ENCODE measurements at places on chromosomes 7 and 10.

DNA sequence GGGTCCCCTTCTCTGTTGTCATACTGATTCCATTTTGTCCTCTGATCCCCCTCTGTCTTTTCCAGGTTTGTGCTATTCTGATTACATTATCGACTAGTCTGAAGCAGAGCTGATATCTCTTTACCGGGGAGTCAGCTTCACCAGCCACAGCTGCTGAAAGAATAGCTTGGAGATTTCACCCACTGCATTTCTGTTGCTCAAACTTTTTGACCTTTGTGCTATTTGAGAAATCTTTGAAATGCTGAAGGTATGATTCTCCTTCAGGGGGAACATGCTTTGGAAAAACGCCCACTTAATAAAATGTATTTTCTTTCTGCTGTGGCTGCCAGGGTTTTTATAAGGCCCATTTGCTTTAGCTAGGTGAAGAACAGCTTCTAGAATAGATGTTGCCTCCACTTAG, 197.8 kb upstream of the TCF7L2 start:
- no peak for DNase-seq

DNA sequence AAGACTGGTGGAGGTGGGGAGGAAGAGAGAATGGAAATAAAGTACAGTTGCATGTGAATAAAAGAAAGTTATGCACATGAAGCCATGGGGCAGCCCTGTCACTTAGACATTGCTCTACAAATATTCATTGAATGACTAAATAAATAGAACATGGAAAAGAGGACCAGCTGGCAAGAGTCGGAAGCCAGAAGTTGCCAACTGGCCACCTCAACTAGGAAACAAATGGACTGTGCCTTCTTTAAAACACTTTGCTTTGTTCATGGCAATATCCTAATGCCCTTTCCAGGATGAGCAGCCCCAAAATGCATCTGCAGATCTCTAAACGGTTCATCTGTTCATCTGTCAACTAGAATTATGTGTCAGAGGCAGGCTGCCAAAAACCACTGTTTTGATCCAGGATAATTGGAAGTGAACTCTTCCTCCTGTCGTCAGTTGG, 157.3 kb downstream of the NOC3L start:
- DNase-seq: no peak

- DNase-seq: no peak
Measured at GRCh38 chr10:42691361-42692120, 53.2 kb upstream of the ZNF33B start.

DNA sequence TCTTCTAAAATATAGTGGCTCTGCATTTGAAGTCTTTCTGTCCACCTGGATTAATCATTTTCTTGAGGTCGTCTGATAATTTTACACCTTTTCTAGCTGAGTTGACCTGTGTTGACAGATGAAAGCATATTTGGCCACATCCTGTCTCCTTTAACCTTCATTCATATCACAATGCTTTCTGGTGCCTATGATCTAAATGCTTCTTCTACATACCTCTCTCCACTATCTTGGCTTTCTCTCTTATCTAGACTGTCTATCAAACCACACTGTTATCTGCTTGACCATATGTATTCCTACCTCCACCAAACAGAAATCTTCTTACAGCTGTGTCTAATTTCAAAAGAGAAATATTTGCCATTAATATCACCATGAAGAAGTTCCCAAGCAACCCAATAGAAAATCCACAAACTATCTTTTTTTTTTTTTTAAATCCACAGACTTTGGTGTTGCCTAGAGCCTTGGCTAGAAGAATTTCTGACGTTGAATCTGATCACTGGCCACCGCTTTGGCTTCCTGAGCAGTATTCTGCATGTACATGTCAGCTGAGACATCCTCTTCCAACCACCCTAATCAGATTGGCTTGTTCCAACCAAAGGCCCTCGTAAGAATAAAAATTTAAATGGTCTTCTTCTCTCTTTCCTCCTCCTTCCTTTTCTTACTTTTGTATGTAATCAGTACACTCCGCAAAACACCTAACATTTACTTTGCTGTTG, 66.3 kb upstream of the SP4 start:
- DNase-seq: no peak

DNA sequence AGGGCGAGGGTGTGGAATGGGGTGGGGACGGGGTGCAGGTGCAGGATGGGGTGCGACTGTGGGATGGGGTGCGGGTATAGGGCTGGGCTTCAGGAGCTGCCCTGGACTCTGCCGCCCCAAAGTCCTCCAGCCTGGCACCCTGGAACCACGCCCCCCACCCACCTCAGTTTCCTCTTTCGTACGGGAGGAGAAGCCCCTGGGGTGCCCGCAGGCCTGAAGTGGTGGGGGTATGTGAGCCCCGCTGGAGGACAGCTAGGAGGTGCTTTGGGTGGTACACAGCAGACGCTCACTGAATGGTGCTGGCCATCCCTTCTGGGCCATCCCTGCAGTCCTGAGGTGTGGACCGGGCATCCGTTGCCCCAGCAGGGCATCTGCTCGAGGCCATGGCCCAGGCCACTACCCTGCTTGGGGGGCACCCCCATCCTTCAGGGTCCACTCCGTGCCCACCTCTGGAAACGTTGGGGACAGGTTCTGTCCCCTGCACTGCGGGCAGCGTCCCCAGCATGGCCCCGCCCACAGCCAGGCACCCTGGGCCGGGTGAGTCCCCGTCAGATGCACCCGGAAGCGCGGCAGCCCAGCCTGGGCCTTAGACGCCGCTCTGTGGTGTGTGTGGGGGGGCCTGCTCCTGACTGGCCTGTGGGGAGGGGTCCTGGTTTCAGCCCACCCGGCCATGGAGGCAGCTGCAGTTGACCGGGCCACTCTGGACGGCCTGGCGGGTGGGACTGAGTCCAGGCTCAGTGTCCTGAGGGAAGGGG, 41.6 kb downstream of the UNCX start:
- no peak for DNase-seq

DNA sequence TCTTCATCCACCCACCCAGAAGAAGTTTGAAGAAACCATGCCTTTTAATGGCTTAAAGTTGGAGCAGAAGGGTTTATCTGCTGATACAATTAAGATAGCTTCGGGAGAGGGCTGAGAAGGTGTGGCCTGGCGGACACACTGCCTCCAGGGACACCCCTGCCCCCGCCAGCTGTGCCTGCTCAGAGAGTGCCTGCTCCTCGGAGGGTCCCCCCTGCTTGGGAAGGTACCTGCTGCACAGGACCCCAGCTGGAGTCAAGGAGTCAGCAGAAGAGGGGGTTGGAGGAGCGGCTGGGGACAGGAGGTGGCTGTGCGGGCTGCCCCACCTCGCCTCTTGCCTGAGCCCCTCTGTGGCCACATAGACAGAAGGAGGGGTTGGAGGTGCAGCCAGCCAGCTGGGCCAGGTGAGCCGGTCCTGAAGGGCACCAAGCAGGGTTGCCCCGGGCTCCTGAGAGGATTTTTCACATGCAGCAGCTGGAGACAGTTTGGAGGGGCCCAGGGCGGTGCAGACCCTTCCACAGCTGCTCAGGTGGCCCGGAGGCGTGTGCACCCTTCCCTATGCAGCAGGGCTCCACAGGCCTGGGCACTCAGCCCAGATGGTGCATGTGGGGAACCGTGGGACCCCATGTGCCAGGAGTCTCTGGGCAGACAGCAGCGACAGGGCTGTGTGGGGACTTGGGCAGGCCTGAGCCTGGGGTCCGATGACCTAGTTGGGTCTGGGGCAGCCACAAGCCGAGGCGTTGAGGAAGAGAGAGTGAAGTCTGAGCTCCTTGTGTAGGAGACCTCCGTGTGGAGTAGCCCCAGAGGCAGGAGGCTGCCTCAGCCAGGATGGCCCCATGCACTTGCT, 118.9 kb downstream of the INPP5A start:
- no peak for DNase-seq

DNA sequence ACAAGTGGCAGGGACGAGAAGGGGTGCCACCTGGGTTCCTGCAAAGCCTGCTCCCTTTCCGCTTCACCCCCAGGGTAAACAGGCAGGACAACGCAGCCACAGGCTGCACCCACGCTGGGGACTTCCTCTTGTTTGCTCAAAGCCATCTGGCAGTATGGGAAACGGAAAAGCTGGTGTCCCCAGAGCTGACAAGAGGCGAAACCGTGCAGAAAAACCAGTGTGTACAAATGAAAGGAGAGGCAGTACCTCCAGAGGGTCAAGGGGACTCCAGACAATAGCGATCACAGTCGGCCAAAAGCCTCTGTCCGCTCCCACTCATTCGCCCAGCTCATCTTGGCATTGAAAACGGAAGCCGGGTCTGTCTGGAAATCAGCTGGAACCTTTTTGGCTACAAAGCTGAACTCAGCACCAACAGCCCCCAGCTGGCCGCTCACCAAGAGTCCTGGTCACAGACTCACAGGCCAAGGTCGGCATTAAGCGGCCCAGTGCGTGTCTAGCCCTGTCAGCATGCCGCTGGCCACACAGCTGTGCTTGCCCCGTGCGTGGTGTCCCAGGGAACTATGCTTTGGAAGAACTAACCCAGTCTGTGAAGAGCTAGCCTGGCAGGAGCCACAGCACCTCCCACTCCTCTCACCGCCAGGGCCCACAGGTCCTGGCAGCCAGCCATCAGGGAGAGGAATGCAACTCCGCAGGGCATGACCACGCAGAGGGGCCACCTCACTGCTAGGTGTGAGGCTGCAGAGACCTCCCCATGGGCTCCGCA, 10.4 kb downstream of the TNS3 start:
- peak; percentile 53 for DNase-seq

GRCh38 chr10:80191589-80192270, 13.6 kb downstream of the ANXA11 start:
- no peak for DNase-seq

GRCh38 chr7:28708033-28708951, 249.8 kb downstream of the TRIL start:
- no peak for DNase-seq

DNA sequence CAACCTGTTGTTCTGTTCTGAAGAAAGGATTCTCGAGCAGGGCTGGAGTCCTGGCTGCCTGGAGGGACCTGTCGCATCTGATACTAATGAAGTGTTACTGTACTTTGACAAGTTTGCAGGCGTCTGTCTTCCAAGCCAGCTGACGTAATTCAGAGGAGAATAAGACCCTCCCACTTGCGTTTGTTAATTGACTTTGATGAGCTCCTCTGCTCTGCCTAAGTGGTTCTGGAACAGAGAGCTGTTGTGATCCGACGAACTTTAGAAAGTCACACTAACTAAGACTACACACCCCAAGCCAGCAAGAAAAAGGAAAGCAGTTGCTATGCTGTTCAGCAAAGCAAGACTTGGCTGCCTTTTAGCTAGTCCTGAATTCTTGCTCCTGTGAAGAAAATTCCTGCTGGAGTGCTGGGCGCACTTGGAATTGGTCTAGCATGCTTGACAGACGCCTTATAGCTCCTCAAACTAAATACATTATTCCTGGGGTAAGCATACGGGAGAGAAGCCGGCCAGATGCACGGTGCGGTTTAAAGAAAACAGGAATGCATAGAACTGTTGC, 200.3 kb downstream of the CACNB2 start:
- DNase-seq: no peak

- DNase-seq: no peak
Measured at GRCh38 chr10:119496273-119496672, 46.2 kb downstream of the RGS10 start.

GRCh38 chr7:136870866-136871487, 2.5 kb downstream of the CHRM2 start:
- no peak for DNase-seq

DNA sequence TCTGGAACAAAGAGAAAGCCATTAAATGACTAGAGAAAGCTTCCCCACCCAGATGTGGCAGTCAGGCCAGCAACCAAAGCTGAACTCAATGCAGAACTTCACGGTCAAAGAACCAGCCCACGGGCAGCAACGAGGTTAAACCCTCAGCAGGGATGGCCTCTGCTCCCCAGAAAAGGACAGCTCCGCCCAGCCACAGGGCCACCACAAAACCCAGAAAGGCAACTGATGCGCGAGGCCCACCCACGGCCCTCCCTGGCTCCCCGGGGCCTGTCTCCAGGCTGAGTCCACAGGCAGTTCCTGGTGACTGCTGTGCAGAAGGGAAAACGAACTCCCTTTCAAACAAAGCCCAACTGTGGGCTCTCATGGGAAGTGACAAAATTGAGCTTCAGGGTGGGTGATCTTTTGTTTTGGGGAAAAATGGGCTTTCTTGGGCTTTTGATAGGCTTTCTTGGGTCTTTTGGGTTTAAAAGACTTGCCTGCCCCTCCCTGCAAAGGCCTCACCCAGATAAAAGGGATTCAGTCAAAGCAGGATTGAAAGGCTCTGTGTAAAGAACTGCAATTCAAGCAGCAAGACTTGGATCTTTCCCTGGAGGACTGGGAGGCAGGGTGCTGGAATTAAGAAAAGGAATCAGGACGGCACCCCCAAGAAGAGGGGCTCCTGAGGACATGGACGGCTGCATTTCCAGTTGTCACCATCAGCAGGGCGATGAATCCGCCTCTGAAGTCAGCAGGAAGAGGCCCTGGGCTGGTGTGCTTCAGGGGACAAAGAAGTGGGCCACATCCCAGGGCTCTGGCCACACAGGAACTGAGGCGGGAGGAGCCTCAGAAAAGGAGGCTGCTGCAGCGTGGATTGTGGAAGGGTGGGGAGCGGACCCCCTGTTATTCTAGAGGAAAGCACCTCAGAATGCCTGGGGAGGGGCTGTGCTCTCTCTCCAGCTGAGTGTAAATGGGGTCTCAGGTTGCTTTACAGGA, 209.9 kb downstream of the USP6NL start:
- DNase-seq: no peak

- DNase-seq: no peak
Measured at GRCh38 chr7:120985130-120985758, 3.3 kb upstream of the CPED1 start.

GRCh38 chr10:129695671-129696070, 228.6 kb downstream of the MGMT start:
- DNase-seq: no peak

DNA sequence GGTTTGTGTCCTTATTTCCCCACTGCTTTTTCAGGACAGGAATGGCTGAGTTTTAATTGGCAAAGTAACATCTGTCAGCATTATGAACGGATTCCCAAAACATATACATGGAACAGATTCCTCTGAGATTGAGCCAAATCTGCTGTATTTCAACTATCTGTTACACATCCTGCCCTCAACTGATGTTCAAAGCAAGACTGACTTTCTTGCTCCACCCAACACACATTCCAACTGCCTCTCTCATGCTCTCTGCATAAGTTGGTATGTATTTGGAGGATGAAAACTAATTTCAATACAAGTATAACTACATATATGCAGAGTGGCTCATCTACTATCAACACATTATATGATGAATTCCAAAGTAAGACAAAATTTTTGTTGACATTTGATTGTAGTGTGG, 342.2 kb downstream of the GATA3 start:
- DNase-seq: no peak

Measured in lower leg skin (tissue), 4 donors.